ENCODE measurements at places on chromosomes 7 and 10.

DNA sequence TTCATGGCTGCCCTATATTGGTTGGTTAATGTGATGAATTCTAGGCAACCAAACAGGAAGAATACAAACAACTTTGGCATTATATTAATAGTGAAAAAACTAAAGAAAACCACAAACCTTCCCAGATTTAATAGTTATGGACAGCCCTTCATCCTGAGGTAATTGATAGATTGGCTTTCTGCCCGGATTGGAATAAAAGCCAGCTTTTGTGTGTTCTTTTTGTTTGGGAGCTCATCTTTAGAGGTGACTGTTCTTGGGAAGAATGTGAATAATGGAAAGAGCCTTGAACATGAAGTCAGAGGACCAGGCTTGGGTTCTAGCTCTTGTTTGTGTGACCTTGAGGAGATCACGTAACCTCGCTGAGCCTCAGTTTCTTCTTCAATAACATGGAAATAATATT, 92.3 kb downstream of the VTI1A start:
- DNase-seq = no peak

GRCh38 chr7:22651036-22651435, 76.0 kb upstream of the IL6 start:
- no peak for DNase-seq

GRCh38 chr10:92691591-92692079, 1.9 kb downstream of the HHEX start:
- no peak for DNase-seq

DNA sequence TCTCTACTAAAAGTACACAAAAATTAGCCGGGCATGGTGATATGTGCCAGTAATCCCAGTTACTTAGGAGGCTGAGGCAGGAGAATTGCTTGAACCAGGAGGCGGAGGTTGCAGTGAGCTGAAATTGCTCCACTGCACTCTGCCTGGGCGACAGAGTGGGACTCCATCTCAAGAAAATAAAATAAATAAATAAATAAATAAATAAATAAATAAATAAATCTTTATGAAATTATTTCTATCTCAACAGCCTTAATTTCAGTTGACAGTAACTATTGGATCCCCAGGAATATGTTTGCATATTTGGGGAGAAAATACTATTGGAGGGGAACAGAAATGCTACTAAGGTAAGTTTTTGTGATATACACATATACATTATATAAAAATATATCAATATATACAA, 20.0 kb downstream of the TMEM229A start:
- DNase-seq = no peak

All from NCI-H187 treated with DMSO at 0.1 percent for 48 hours (cell line).